ENCODE measurements at places on chromosomes 4 and X.

- no peak for DNase-seq
Measured at GRCh38 chrX:78725287-78725686, 22.2 kb upstream of the LPAR4 start.

DNA sequence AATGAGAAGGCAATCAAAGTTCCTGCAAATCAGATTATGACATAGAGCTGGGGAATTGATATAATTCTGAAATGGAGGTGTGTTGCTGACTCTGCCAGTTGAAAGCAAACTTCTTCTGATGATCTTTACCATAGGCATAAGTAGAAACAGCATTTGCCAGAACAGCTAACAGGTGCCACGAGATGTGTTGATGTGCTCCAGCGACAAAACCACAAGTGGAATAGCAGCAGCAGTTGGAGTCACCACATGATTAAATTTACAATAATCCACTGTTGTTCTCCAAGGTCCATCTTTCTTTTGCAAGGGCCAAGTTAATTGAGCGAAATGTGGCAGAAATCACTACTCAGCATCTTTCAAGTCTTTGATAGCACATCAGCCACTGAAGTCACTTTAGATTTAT lies 3.7 kb upstream of the OSTC start:
- no peak for DNase-seq

GRCh38 chr4:128454281-128454871 lies 166.8 kb upstream of the PGRMC2 start:
- DNase-seq = peak; percentile 80

- no peak for DNase-seq
Measured at GRCh38 chrX:69093960-69094871, 71.0 kb downstream of the PJA1 start.

DNA sequence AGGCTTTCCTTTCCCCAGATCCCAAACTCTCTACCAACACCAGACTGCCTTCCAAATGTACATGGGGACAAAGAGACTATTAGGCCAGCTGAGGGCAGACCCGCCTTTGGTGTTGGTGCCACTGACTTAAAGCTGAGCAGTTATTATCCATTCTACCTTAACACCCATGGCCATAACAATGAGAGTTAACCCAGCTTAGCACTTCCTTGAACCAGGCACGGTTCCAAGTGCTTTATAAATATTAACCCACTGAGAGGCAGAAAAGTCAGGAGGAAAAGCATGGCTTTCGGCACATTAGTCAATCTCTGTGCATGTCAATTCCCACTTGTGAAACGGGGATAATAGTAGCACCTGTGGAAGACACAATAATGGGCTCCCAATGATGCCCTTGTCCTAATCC lies 243.1 kb upstream of the ANXA3 start:
- no peak for DNase-seq

GRCh38 chr4:61149278-61149677 lies 50.8 kb upstream of the ADGRL3 start:
- DNase-seq = no peak

GRCh38 chr4:84597450-84597849 lies 14.5 kb downstream of the CDS1 start:
- no peak for DNase-seq

DNA sequence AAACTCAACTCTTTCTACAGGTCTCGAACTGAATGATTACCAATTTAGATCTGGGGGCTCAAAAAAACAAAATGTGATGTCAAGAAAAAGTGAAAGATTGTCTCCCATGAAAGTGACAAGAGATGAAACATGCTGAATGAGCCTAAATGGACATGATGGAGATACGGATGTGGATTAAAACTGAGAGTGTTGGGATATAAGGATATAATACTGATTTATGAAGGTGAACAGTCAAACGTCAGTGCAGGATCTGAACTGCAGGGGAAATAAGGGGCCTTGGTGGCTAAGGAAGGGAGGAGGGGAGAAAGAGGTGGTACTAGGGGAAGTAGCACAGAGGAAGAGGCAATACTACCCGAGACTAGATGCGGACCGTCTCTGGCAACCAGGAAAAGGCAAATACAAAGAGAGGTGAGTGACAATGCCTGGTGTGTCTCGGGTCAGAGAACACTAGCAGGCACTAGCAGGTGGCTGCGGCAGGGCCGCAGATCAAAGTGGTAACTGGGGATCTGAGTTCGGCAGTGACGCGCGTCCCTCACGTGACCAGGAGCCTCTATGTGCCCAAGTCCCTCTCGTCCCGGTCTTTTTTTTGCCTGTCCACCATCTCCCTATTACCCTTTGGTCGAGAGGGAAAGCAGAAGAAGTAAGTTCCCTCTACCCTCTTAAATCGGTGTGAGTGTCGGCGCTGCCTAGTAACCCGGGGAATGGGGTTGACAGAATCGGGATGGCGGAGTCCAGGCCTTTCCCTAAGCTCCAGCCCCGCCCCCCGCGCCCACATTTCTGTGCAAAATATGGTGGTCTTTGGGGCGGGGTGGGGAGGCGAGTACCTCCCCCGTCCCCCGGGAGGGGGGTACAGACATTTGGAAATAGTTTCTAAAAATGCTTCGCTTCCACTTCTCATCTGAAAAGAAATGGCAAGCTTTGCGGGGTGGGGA lies at the start of gene TCEAL1:
Gene TCEAL1, plus strand, starts transcription at position 590 of the 932 bp plus-strand sequence. CDS start 942 bp downstream, outside the sequence.
- DNase-seq = peak; percentile 11

GRCh38 chr4:152164561-152164960 lies 371.3 kb downstream of the FBXW7 start:
- DNase-seq = no peak

DNA sequence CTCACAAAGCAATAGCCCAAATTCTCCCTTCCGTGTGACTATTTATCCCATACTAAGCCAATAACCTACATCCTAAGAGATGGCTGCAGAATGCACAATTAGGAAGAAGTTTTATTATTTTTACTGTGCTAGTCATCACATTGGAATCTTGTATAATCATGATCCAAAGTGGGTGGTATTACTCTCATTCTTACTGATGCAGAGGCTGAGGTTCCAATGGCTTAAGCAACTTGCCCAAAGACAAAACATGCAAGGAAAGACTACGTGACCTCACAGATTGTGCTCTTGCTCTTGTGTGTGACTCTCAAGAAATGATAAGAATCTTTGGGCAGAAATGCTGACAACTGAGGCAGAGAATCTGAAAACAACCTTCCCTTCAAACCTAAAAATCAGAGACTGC lies 212.2 kb downstream of the LDB2 start:
- no peak for DNase-seq

DNA sequence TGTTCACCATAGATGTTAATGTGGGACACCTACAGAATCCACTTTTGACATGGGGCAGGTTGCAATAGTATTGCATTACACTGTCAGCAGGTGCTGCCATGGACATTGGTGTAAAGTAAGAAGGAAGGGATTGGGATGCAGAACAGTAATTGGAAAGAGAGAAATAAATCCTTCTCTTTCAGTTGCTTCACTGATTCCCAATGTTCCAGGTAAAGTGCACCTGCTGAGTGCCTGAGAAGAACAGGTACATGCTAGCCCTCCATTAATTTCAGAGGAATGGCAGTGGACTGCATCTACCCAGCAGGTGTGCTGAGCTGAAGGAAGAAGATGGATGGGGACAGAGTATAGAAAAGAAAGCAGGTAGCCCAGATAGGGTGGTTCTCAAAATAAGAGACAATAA lies 248.5 kb downstream of the TENM3 start:
- DNase-seq = no peak

All from COR-L47 (cell line).